ENCODE measurements at places on chromosomes 1 and 21.

- DNase-seq, result no peak
Observed at GRCh38 chr1:208004851-208005250, 93.9 kb upstream of the CD34 start.

GRCh38 chr1:78441921-78442320 lies 48.9 kb upstream of the PTGFR start:
- DNase-seq, result no peak

GRCh38 chr1:155392898-155393411 lies 72.3 kb downstream of the RUSC1 start:
- no peak for DNase-seq

GRCh38 chr1:10935724-10936123 lies 76.7 kb upstream of the TARDBP start:
- DNase-seq, result no peak

- DNase-seq, result no peak
Observed at GRCh38 chr21:44657635-44658540, at the start of gene KRTAP12-3. KRTAP12-3 (plus strand) TSS chr21:44657932; CDS start chr21:44657980, 48 bp downstream.

DNA sequence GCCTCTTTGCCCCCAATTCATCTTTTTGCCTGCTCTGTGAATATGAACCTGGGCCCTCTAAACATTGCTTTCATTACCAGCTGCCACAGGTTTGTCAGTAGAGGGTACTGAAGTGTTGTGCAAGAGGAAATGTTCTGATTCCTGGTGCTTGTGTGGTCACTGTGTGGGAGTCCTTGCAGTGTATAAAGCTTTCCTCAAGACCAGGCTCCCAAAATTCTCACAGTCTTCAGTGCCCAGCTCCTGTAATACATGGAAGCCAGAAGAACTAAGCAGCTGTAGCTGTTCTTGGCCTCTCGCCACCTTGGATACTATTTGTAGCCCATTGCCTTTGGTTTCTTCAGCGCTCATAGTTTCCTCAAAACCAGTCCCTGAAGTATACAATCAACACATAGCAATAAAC lies 1046.2 kb downstream of the BRINP3 start:
- no peak for DNase-seq

DNA sequence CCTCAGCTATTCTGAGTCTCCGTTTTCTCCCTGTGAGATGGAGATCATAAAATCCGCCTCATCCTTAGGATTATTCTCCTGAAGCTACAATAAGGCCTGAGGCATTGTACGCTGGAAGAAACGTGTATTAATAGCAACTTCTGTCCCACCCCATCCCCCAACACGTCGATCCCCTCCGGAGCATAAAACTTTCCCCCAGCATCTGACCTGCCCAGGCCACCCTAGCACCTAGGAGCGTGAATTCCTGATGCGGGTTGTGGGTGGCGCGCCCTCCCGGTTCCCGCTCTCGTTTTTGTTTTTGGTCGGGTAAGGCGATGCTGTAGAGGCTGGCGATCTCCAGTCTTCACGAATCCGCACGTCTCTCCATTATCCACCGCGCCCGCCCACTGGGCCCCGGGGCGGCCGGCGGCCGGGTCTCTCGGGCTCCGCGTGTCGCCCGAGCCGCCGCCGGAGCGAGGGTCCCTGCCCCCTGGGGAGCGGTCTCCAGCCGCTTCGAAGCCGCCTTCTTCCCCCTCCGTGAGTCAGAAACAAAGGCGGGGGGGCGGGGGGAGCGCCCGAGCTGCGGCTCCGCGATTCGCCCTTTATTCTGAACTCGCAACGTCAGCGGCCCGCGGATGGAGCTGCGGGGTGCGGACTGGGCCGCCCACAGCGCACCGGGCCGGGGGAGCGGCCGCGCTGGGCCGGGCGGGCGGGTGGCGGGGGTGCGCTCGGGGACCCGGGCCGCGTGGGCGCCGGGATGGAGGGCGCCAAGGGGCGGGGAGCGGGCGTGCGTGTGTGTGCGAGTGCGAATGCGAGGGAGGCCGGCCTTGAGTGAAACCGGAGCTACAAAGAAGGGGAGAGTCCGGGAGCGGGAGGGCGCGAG lies at the start of gene PLEKHO1:
Gene PLEKHO1 (plus strand): TSS at position 646 of the 862 bp plus-strand sequence. CDS start 342 bp downstream, outside the sequence.
- DNase-seq, result peak; percentile 74

GRCh38 chr1:15803380-15803779 lies 4.1 kb downstream of the UQCRHL start:
- DNase-seq, result no peak

All from anterior cingulate cortex (tissue), 58 donors.